ENCODE measurements at places on chromosomes 7 and 10.

- DNase-seq: no peak
These were observed 2.5 kb downstream of the KIAA1549 start for GRCh38 chr7:138978541-138979184.

DNA sequence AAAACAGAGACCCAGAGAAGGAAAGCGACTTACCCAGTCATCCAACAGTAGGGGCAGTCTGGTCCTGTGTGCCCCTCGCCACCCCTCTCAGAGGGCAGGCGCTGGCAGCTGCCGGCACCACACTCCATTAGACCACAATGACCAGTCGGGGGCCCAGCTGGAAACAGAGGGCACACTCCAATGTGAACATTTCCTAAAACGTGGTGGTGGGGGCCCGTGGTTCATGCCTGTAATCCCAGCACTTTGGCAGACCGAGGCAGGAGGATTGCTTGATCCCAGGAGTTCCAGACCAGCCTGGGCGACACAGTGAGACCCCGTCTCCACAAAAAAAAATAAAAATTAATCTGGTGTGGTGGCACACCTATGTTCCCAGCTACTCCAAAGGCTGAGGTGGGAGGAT lies 912 bp upstream of the OAT start:
- no peak for DNase-seq

DNA sequence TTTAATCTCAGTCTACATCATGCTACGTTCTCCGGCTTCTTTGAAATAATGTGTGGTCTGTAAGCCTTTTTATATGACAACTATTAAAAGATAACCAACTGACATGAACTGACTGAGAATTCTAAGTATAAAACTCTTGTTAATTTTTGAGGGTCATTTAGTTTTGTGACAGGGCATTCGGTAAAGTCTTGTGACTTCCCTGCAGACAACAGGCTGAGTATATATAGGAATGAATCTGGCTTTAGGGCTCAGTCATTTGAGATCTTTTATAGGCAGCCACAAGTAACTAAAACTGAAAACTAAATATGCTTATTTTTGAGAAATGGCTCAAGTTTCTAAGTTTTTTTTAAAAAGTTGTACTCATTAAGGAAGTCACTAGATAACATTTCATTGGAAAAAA lies 62.5 kb upstream of the SCIN start:
- no peak for DNase-seq

DNA sequence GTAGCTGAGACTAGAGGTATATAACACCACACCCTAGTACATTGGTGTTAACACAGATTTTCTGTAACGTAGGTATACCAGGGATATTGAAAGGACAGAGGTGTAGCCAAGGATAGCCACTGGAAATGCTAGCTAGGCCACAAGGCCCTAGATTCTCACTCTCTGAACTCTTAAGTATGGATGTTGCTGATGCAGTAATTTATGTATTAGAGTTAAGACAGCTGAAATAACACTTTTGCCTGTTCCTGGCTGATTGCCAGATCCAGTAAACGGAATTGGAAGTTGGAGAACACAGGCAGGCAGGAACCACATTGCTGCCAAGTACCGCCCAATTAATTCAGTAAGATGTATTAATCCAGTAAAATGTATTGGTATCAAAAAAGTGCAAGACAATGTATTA lies 1.8 kb downstream of the CALU start:
- no peak for DNase-seq

DNA sequence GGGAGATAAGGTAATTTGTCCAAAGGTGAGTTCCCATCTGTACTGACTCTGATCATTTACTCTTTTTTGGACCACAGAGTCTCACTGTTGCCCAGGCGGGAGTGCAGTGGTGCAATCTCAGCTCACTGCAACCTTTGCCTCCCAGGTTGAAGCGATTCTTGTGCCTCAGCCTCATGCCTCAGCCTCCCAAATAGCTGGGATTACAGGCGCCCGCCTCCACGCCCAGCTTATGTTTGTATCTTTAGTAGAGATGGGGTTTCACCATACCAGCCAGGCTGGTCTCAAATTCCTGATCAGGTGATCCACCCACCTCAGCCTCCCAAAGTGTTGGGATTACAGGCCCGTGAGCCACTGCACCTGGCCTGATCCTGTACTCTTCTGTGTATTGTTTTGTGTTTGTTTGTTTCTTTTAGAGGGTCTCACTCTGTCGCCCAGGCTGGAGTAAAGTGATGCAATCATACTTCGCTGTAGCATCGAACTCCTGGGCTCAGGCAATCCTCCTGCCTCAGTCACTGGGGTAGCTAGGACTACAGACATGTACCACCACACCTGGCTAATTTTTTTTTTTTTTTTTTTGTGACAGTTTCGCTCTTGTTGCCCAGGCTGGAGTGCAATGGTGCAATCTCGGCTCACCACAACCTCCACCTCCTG lies 2.4 kb downstream of the NOLC1 start:
- no peak for DNase-seq

DNA sequence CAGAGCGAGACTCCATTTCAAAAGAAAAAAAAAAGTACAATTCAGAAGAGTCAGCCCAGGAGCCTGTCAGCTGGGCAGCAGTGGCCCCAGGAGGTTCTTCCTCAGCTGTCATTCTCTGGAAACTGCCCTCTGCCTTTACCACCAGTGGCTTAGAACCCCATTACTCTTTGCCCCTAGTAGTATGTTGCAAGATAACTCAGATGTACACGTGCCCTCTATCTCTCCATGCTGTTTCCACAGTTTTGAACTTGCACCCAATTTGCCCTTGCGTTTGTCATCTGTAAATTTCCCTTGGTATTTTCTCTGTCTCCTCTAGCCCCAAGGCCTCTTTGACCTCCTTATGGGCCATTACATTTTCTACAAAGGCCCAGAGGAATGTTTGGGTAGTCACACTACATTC lies 56.7 kb upstream of the PRKAR2B start:
- DNase-seq: no peak

GRCh38 chr7:693280-693679 lies 33.2 kb upstream of the DNAAF5 start:
- no peak for DNase-seq

DNA sequence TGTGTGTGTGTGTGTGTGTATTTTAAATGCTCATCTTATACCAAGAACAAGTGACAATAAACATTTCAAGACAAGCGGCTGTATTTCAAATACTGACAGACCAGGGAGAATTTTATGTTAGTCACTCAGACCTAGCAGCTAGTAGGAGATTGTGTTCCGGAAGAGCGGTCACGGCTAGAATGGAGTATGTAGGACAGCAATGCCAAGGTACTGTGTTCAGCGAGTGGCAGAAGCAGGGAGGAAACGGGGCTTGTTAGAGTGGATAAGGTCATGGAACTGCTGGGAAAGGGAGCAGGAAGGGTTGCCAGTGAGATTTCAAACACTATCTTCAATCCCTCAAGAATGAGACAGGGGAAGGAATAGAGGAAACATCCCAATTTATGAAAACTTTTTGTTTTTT lies 260.5 kb upstream of the PITRM1 start:
- DNase-seq: no peak

DNA sequence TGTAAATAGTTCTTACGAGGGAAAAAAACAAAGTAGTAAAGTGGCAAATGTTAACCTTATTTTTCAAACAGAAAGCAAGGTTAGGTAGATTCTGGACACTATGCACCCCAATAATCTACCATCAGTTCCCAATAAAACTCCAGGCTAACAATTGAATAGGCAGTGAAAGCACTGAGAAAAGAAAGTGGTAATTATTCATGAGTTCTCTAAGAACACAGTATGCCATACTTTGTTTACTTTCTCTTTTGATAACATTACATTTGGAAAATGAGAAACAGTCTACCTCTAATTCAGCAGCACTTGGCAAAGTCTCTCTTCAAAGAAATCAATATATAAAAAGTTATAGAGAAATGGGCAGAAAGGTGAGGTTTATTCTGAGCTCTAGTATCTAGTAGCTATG lies 18.4 kb downstream of the TM9SF3 start:
- DNase-seq: no peak

DNA sequence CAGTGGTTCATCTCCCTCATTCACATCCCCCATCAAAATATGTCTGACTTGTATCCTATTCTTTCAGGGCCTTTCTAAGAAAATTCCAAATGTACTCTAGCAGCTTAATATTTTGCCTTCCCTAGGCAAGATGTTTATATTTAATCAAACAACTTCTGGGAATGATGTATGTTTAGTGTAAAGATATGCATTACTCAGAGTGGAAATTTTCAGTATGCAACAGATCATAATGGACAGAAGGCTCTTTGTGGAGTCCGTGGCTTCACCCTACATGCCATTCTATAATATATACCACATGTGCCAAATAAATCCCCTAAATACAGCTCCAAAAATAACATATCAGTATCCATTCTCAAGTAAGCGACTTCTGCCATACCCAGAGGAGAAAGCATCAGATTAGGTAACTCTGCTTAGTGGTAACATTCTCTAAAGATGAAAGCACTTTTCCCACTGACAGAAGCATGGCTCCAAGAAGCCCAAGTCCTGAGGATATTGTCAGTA lies 316.6 kb downstream of the KCNMA1 start:
- no peak for DNase-seq

DNA sequence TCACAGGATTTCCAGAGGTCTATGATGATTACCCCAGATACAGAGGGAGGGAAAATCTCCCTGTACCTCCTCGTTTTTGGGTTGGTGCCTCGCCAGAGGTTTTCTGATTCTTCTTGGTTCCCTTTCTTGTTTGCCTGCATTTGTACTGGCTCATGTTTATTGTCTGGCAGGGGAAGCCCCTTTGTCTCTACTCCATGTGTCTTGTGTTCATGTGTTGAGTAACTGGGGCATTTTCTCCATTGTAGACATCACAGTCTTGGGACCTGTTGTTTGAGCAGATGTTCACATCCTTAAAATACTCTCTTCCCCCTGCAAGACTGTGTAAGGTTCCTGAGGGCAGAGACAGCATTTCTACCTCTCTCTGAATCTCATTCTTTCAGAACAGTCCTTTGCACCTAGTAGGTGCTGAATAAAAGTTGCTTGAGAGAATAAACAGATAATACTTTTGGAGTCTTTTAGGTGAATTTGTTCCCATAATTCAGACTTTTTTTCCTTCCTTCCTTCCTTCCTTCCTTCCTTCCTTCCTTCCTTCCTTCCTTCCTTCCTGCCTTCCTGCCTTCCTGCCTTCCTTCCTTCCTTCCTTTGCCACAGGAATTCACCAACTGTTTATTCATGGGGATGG lies 25.1 kb downstream of the CDK14 start:
- DNase-seq: no peak

DNA sequence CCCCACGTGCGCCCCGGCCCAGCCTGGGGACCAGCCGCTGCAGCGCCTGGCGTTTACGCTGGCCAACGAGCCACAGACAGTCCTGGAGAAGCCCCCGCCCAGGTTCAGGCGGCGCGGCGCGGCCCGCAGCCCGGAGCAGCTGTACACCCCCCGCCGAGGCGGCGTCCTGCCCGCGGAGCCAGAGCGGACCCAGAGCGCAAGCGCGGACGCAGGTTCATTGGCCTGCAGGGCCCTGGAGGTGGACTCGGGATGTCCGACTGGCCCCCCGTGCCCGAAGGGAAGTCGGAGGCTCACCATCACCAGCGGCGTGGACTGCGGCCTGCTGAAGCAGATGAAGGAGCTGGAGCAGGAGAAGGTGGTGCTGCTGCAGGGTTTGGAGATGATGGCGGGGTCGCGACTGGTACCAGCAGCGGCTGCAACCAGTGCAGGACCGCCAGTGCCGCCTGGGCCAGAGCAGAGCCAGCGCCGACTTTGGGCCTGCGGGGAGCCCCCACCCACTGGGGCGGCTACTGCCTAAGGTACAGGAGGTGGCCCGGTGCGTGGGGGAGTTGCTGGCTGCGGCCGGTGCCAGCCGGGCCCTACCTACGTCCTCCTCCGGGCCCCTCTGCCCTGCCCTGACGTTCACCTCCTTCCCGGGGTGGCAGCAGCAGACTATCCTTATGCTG lies 72.0 kb upstream of the KCTD7 start:
- no peak for DNase-seq

- no peak for DNase-seq
These were observed 139.3 kb downstream of the TWIST1 start for GRCh38 chr7:18978108-18978495.

DNA sequence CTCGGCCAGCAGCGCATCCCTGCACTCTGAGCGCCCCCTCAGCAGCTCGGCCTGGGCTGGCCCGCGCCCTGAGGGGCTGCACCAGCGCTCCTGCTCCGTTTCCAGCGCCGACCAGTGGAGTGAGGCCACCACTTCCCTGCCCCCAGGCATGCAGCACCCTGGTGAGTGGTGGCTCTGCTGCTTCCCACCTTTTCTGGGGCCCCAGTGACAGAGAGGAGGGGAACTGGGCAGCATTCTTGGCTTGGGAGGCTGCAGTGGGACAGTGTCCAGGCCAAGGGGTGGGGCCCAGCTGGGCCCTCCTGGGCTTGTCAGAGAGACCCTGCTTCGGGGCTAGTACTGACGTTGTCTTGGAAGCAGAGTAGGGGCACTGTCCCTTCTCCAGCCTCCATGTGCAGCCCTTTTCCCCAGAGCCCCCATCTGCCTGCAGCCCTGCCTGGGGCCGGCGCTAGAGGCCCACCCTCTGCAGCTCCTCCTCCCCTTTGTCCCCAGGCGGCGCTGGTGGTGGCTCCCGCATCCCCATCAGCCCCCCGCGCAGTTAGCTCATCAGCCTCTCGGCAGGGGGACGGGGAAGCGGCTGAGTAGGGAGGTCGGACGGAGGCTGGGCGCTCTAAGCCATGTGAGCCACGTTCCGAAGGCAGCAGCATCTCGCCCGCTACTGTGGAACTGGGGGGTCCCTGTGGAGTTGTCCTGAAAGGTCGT lies 29.2 kb downstream of the GBX1 start:
- DNase-seq: no peak

GRCh38 chr7:135414850-135415439 lies 95.0 kb downstream of the CNOT4 start:
- DNase-seq: no peak

DNA sequence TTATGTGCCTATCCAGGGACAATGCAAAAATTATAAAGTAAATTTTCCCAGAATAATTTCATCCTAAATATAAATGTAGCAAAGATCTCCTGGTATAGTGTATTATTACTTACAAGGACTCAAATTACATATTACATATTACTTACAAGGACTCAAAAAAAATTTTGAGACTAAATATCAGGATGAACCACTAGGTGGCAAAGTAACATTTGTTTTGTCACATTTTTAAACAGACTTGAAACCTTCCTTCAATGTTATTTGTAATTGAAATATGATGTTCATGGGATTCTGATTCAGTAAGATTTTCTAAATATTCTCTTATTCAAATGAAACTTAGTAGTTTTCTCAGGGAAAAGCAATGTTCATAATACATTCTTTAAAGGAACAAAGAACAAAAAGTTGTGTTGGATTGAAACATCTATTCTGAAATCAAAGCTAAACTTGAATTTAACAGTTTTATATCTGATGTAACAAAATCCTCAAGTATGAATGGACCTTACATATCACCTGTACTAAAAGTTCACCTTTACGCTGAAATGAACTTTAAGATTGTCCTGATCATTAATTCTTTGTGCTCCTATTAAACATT lies 74.3 kb upstream of the GNAI1 start:
- DNase-seq: no peak
